ENCODE measurements at places on chromosomes 13 and 19.

DNA sequence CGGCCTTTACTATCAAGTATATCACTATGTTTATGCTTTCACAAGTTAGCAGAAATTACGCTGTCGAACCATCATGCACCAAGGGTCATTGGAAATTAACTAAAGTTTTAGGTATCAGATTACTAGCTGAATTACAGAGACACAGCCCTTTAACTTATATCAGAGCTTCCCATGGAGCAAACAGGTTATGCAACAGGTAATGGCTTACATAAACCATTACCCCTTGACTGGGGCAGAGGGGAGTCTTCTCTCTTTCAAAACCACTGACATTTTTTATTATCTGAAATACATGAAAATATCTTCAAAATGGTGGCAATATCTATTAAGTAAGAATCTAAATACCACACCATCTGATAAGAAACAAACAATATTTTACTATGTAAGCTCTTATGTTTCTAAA, 1692.9 kb upstream of the SLC10A2 start:
- DNase-seq, result no peak

- DNase-seq, result no peak
Observed at GRCh38 chr19:34645551-34645950, 31.4 kb downstream of the SCGB2B2 start.

- no peak for DNase-seq
Observed at GRCh38 chr13:73223372-73223781, 164.6 kb downstream of the KLF5 start.

GRCh38 chr19:44741841-44742329, 6.6 kb upstream of the BCL3 start:
- no peak for DNase-seq

- no peak for DNase-seq
Observed at GRCh38 chr19:5406816-5407215, 48.4 kb upstream of the ZNRF4 start.

GRCh38 chr13:113169277-113170272, 11.1 kb downstream of the PROZ start:
- DNase-seq, result no peak

DNA sequence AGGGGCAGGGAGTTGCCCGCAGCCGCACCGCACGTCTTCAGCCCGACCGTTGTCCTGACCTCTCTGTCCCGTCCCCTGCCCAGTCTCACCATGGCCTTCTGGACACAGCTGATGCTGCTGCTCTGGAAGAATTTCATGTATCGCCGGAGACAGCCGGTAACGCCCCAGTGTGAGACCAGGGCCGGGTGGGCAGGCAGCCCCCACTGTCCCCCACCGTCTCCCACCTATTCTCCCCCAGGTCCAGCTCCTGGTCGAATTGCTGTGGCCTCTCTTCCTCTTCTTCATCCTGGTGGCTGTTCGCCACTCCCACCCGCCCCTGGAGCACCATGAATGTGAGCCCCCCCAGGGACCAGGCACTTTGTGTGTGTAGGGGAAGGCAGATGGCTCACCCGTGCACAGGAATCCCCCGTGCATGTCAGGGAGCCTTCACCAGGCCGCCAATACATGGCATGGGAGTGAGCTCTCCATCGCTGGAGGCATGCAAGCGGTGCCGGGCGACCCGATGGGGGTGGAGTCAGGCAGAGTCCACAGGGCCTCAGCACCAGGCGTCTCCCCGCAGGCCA, 1.4 kb downstream of the ABCA7 start:
- DNase-seq, result no peak
